Cortex of kidney (tissue), 1 donor: ENCODE measurements at places on chromosomes 7 and 10.

DNA sequence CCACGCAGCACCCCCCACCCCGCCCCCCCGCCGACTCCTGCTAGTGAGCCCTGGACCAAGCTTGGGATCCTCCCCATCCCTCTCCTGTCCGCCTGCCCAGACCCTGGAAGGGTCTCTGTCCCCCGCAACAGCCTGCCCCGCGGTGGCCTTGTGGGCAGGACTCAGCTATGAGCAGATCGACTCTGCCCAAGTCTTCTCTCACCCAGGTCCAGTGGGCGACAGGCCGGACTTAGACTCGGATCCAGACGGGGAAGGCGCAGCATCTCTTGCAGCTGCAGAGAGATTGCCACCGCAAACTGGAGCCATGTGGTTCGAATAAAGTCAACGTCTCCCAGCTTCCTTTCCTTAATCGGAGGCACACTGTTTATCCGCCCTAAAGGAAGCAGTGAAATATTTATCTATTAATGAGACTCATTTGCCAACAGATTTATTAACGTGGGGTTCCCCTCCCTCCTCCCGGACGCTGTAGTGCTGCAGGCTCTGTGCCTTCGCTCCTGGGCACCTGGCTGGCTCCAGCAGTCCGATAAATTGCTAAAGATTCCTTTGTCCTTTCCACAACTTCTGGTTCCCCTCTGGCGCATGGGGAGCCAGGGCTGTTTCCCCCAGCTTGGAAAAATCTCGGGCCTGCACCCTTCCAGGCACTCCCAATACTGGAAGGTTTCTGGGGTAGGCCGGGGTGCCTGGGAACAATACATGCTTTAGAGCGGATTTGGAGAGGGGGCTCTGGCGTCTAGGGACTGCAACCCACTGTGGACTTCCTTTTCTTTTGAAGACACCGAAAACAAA lies 634 bp upstream of the HOXA7 start:
- no peak for DNase-seq

- no peak for DNase-seq
These were observed 75.1 kb upstream of the SP4 start for GRCh38 chr7:21352540-21353387.

DNA sequence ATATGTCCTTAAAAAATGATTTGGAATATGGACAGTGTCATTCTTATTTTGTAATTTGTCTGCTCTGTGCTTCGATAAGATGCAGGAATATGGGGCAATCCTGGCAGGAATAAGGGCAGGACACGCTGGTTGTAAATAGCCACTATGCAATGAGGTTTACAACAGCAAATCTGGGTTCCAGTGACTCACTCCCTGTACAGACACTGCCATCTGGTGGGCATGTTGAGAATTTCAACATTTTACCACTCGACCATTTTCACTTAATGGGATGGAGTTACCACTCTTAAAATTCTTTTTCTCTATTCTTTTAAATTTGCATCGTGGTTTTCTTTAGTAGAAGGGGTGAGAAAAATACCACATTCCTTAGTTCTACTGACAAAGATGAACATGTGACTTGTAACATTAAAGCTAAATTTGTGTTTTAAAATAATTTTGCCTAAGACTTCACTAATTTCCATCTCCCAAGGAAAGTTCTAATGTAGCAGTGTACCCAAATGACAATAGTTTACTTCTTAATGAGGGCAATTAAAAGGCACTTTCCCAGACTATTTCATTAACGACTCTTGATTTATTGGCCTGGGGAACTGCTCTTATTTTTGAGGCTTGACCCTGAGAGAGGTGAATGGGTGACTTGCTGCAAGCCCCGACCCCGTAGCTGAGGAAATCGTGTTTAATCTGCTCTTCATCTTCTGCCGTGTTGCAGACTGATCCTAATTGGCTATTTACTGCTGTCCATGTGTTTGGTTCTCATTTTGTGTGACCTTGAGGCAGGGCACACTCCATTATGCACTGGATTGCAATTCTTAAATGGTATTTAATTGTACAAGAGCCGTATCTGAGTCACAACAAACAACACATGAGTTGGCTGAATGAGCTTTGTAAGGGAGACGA lies 173.6 kb upstream of the IMMP2L start:
- no peak for DNase-seq

GRCh38 chr7:69476416-69476815 lies 121.9 kb upstream of the AUTS2 start:
- no peak for DNase-seq

DNA sequence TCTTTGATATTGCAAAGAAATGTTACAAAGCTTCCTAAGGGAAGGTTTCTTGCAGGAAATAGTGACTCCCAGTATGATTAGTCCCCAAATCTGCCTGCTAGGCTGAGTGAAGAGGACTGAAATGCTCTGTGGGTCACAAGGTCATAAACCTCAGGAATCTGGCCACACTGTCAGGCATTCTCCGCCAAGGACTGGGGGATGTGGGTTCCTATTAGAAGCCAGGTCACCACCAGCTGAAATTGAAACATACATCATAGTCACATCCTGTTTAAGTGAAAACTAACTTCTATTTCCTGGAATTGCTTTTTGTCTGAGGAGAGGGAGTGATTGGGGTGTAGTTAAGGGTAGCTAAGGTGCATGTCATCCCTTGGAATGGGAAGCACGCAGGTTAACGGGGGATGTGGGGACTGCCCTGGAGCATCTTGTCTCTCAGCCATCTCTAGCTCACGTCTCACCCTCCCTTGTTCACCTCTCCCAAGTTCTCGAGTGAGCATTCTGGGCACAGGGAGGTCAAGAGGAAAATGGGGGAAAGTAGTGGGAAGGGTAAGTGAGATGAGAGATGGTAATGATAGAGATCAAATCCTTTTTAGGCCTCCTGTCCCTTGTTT lies 12.0 kb upstream of the GSAP start:
- no peak for DNase-seq

DNA sequence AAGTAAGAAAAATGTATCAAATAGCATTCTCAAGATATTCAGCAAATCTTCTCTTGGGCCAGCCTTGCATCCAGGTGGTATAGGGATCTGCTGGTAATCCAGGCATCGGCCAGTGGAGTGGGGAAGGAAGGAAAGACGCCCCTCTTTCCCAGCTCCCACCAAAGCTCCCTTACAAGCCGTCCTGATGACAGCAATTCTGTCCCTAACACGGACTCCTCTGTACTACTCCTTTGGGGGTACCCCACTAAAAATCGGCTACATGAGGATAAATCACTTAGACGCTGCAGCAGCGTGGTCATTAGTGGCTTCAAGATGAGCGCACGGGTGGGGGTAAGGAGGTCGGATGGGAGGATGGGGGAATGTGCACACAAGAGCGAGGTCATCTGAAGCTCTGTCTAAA lies 24.7 kb upstream of the NUB1 start:
- no peak for DNase-seq

GRCh38 chr7:94351703-94352102 lies 43.0 kb upstream of the COL1A2 start:
- DNase-seq, result no peak
